ENCODE measurements at places on chromosomes 13 and 19.

GRCh38 chr13:73623281-73623680 is 510.9 kb downstream of the KLF12 start:
- no peak for DNase-seq

- no peak for DNase-seq
Observed at GRCh38 chr19:46714444-46715106, 2.3 kb downstream of the PRKD2 start.

DNA sequence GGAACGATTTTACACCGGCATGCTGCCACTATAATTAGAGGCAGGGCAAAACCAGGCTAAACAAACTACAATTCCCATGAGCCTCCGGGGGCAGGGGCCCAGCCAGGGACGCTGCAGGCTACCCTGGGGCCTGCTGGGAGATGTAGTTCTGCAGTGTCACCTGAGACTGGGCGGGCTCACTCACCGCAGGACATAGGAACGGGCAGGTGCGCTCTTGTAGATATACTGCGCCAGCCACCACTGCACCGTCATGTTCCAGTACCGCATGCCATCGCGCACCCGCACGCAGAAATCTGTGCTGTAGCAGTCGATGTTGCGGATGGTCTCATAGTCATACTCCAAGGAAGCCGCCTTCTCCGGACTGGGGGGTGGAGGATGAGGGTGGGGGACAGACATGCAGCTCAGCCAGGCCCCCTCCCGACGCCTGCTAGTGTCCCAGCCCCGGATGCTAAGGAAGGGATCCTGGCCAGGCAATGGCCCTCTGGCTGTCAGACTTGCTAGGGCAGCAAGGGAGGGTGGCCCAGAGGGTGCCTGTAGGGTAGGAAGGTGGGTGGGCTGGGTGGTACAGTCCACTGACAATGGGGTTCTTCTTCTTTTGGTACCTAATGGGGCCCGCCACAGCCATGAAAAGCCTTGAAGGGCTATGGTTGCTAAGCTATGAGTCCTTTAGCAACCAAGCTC is 5.8 kb upstream of the TMC4 start:
- DNase-seq, result no peak

- no peak for DNase-seq
Observed at GRCh38 chr19:54207983-54208783, 7.5 kb downstream of the RPS9 start.

- DNase-seq, result no peak
Observed at GRCh38 chr13:112064222-112064621, 2.7 kb upstream of the SOX1 start.

GRCh38 chr13:100442095-100442832 is 146.3 kb downstream of the GGACT start:
- DNase-seq, result no peak

DNA sequence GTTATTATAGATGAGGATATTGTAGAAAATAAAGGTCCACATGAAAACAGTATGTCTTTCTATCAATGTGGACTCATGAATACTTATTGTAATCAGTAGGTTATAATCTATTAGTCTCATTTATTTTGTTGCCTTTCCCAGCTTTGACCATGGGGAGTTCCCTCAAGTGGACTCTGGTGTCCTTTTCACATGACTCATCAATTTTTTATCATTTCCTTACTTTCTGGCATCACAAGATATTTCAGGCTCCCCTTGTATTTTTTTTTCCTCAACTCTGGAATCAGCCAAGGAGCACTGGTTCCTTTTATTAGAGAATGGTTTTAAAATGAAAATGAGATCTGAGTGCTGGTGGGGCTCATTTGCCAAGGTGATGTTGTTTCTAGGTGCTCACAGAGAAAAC is 63.4 kb upstream of the DIAPH3 start:
- DNase-seq, result no peak

DNA sequence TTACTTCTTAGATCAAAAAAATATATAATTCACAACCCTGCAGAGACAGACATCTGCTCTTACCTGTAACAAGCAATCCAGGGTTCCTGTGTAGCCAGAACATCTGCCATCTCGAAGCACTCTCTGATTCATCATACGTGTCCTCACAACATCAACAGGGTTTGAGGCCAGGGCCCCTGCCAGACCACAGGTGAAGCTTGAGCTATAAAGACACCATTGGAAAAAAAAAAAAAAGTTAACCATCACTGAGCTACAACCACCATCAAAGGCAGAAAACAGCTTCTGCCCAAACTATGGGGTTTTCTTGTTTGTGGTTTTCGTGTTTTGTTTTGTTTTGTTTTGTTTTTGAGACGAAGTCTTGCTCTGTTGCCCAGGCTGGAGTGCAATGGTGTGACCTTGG is 19.3 kb downstream of the SLC25A30 start:
- DNase-seq, result no peak

DNA sequence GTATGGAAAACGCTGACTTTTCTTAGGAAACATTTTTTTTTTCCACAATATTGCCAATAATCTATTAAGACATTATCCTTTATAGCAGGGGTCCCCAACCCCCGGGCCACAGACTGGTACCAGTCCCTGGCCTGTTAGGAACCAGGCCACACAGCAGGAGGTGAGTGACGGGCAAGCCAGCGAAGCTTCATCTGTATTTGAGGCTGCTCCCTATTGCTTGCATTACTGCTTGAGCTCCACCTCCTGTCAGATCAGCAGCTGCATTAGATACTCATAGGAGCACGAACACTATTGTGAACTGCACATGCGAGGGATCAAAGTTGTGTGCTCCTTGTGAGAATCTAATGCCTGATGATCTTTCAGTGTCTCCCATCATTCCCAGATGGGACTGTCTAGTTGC is 793.7 kb downstream of the SLITRK5 start:
- DNase-seq, result no peak

DNA sequence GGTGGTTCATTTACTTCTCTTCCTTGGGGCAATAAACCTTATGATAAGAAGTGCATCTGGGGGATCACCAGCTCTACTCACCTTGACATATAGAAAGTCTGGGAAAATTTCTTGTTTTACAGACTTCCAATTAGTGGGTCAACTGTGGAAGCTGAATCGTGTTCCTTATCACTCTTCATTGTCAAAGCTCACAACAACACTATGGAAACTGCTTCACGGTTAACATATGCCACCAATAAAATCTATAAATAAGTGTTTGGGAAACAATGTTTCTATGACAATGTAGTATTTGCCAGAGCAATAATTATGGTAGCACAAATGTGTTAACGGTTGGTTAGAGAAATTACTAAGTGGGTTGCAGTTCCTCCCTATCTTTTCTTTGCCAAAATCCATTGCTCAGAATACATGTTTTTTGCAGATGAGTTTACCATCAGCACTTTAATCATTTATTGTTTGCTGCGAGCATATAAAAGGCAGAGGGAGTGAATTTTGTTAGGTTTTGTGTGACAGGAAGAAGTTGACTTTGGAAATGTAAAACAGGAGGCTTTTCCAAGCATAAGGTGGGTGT is 321.8 kb downstream of the RFC3 start:
- DNase-seq, result no peak

DNA sequence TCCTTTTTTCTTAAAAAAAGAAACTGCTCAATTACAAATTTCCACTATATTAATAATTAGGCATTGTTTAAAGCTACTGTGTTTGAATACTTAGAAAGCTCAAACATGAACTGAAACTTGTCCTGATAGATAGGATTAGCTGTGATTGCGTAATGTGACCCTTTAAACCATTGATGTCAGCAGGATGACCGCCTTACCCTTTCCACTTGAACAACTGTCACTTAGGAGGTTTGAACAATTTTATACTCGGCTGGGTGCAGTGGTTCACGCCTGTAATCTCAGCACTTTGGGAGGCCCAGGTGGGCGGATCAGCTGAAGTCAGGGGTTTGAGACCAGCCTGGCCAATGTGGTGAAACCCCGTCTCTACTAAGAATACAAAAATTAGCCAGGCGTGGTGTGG is 2.9 kb downstream of the LAMP1 start:
- DNase-seq, result no peak

- no peak for DNase-seq
Observed at GRCh38 chr19:37953171-37953917, 46.3 kb downstream of the SIPA1L3 start.

DNA sequence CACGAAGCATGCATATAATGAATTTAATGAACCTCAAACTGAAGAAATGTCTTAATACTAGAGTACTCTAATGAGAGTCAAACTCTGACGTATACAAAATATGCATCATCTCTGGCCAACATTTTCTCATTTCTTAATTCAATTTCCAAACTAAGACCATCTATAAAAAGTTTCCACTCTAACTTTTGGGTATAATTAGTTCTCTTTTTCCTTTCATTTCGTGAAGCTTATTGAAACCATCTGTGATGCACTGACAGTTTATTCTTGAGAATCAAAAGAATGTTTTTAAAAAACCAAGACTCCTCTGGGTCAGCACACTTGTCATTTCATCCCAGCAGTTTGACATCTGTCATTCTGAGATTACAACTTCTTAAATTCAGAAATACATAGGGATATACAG is 90.0 kb downstream of the CAB39L start:
- DNase-seq, result no peak

DNA sequence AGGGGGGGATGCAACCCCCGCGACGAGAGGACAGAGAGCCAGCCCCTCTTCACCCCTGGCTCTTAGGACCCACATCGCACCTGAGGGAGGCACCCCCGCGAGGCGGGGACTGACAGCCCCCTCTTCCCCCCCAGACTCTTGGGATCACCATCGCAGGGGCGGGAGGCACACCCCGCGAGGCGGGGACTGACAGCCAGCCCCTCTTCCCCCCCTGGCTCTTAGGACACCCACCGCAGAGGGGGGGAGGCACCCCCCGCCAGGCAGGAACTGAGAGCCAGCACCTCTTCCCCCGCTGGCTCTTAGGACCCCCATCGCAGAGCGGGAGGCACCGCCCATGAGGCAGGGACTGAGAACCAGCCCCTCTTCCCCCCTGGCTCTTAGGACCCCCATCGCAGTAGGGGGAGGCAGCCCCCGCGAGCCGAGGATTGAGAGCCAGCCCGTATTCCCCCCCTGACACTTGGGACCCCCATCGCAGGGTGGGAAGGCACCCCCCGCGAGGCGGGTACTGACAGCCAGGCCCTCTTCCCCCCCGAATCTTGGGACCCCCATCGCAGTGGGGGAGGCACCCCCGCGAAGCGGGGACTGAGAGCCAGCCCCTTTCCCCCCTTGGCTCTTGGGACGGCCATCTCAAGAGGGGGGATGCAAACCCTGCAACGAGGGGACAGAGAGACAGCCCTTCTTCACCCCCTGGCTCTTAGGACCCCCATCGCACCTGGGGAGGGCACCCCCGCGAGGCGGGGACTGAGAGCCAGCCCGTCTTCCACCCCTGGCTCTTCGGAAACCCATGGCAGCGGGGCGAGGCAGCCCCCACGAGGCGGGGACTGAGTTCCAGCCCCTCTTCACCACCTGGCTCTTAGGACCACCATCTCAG is 2425.1 kb upstream of the PCDH20 start:
- DNase-seq, result no peak

DNA sequence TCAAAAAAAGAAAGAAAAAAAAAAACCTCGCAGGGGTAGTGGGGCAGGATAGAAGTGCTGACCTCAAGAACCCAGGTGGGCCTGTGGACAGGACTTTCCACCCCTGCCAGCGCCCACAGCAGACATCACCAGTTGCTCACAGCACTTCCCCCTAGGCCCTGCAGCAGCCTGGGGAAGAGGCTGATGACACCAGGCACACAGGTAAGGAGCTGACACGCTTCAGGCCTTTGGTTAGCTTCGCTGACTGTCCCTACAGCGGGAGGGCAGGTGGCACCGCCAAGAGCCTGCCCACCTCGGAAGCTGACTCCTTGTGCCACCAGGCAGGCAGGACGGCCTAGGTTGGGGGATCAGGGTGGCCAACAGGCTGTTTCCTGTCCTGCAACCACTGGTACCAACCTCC is 8.9 kb downstream of the LONP1 start:
- no peak for DNase-seq

DNA sequence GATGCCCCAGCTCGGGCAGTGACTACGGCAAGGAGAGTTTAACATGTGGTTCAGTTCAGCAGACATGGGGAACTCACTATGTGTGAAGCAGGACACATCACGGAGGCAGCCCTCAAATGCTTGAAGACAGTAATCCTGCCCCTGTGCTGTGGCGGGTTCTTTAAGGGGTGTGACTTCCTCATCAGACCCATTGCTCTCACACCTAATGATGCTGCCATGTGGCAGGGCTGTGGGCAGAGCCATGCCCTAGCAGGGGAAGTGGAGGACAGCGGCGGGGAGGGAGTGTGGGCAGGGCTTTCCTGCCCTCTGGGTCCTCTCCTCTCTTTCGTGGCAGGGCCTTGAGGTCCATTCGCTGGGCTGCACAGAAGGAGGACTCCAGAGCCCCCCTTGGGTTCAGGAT is 131.1 kb upstream of the GJB6 start:
- no peak for DNase-seq

- DNase-seq, result no peak
Observed at GRCh38 chr19:1676351-1677266, 24.2 kb upstream of the TCF3 start.

DNA sequence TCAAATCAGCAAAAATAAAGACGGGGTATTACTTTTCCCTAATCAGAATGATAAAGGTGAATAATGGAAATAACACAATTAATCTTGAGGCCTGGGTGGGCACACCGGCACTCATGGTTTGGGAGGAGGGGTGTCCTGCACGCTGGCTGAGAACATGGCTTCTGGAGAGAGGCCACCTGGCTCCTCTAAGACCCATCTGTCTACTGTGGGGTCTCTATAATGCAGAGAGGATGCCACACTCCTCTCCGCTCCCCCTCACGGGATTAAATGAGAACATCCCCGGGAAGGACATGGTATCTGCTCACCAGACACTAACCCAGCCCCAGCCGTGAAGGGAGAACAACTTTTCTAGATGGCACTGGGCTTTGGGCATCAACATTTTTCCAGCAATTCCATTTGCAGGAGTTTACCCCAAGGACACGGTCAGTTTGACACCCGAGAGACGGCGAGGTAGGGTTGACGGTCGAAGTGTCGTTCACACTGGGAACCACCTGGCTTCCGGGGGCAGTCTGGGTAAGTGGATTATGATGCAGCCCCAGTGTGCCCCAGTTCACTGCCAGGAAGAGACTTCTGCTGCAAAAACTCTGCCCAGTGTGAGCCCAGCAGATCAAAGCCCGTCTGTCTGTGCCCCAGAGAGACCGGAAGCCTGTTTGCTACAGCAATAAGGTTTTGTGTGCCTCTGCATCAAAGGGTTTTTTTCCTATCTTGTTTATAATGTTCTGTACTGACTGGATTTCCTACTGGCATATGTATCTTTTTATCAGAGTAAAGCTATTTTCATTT is 56.6 kb downstream of the CEBPG start:
- DNase-seq, result no peak

DNA sequence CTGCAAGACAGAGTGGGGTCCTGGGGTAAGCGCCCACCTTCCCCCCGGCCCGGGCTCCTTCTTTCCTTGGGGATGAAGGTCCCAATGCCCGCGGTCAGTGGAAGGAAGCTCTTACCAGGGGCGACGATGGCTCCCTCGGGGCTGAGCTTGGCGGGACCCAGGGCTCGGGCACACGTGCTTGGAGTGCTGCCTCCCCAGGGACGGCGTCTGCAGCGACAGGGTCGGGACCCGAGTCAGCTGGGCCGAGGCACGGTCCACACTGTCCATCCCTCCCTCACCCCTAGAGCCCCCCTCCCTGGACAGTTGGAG is 3.5 kb downstream of the JSRP1 start:
- no peak for DNase-seq

GRCh38 chr19:10503002-10503789 is at the start of gene KEAP1:
KEAP1 (minus strand) TSS chr19:10503356; CDS start chr19:10500033, 3,323 bp downstream.
- DNase-seq, result peak; percentile 49

GRCh38 chr19:17420475-17420924 is 653 bp downstream of the MVB12A start:
- DNase-seq, result peak; percentile 35

Measured in Calu3 (cell line).